ENCODE measurements at places on chromosomes 12 and 14.

DNA sequence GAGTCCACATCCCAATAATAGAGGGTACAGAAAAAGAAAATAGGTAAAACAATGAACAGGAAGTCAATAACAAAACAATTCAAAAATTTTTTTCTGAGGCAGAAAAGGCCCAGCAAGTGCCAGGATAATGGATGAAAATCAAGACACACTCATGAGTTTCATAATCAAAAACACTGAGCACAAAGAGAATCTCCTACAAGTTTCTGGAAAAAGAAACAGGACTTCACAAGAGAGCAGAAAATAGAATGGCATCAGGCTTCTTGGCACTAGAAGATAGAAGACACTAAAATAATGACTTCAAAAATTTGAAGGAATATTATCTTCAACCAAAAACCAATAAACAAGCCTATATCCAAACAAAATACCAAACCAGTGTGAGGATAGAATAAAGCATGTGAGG, 36.8 kb downstream of the DMAC2L start:
- no peak for DNase-seq

- DNase-seq, result no peak
Observed at GRCh38 chr12:7122811-7123769, 5.6 kb downstream of the RBP5 start.

- DNase-seq, result no peak
Observed at GRCh38 chr14:55220230-55220629, 28.8 kb upstream of the DLGAP5 start.

DNA sequence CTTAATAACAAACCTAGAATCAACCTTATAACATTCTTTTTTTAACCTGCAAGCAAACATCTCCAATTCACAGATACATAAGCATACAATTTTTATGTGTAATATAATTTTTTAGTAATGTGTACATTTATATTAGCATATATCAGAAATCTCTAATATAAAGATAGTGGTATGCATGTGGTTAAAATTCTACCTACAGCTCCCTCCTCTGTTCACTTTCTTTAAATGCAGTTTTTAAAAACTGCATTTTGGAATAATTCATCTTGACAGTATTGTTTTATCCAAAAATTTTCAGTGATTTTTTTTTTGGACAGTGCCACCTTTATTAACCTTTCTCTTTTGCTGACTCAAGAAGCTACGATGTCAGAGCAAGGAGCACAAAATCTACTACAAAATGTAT, 13.2 kb upstream of the RXYLT1 start:
- DNase-seq, result no peak

GRCh38 chr12:52308806-52309425, 12.3 kb downstream of the KRT83 start:
- no peak for DNase-seq

DNA sequence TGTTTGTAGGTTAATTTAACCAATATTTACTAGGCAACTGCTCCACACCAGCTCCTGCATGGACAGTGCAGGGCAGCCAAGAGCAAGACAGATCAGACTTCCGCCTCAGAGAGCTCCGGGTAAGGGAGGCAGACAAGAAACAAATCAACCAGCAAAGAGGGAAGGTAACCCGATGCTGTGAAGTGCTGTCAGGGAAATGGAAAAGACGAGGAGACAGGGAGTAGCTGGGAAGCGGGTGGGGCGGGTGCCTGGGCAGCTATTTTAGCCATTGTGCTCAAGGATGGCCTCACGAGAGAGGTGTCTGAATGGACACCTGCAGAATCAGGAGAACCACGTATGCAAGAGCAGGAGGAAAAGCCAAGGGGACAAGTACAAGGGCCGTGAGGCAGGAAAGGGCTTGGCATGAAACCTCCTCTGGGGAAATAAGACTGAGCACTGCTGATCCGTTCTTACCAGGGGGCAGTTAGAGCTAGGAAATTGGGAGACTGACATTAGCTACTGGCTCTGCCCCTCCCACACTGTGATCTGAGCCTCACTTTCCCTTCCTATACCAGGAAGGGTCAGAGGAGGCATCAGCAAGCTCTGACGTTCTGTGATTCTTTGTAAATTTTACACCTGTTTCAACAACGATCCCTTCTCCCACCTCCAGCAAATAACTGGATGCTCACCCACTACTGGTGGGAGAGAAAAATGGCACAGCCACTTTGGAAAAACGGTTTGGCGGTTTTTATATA, 6.5 kb upstream of the TMEM119 start:
- DNase-seq, result no peak
